Uterine smooth muscle cell (primary cell): ENCODE measurements at places on chromosomes 6 and 20. TPM values are rescaled to one million over a fixed set of nuclear protein-coding genes. Genes with fewer than 3 reads are reported as not detected.

Gene ZNF311
- 1.7 and 2.9 TPM in 2 replicates for total RNA-seq

Gene KCNQ2
- not detected in 2 replicates for total RNA-seq

Gene PRDM1
- 3.3 and 3.4 TPM in 2 replicates for total RNA-seq

Gene ELOVL4
- 7.1 and 10.0 TPM in 2 replicates for total RNA-seq

Gene GNRH2
- 0.11 TPM in 1 of 2 replicates, not detected in the other for total RNA-seq

Gene SLC22A23
- total RNA-seq: 8.9 and 18.1 TPM in 2 replicates

Gene UBD
- total RNA-seq: not detected in 2 replicates

Gene BIRC7
- not detected in 2 replicates for total RNA-seq

Gene MOCS3
- 11.0 and 13.4 TPM in 2 replicates for total RNA-seq

Gene KCNK16
- not detected in 2 replicates for total RNA-seq

Gene GJA1
- 355 and 1,114 TPM in 2 replicates for total RNA-seq

Gene CPXM1
- total RNA-seq: 3.5 and 4.8 TPM in 2 replicates

Gene COL12A1
- total RNA-seq: 526 and 765 TPM in 2 replicates

Gene HFE
- 14.7 and 21.1 TPM in 2 replicates for total RNA-seq

Gene LINC00237
- total RNA-seq: not detected in 2 replicates

Gene SOX18
- 0.12 TPM in 1 of 2 replicates, not detected in the other for total RNA-seq

Gene TDRD6
- total RNA-seq: 0.11 and 0.12 TPM in 2 replicates

Gene CASS4
- 0.12 and 0.77 TPM in 2 replicates for total RNA-seq

Gene SOX4
- 4.9 and 26.0 TPM in 2 replicates for total RNA-seq

Gene GATA5
- 0.33 and 0.50 TPM in 2 replicates for total RNA-seq

Gene MAP1LC3A
- 6.5 and 22.2 TPM in 2 replicates for total RNA-seq

Gene DNAAF9
- 11.4 and 17.7 TPM in 2 replicates for total RNA-seq

Gene CEP43
- total RNA-seq: 24.6 and 35.5 TPM in 2 replicates

Gene SMOC2
- not detected in 2 replicates for total RNA-seq

Gene DUSP15
- total RNA-seq: not detected in 2 replicates

Gene DOK5
- total RNA-seq: 14.6 and 15.6 TPM in 2 replicates

Gene KCNK5
- under 0.01 and 0.11 TPM in 2 replicates for total RNA-seq

Gene LPA
- total RNA-seq: not detected in 2 replicates

Gene ELOVL2
- 0.11 TPM in 1 of 2 replicates, not detected in the other for total RNA-seq

Gene PRIM2
- 55.4 and 96.3 TPM in 2 replicates for total RNA-seq

Gene SLC22A7
- total RNA-seq: not detected in 2 replicates

Gene LBP
- total RNA-seq: not detected in 2 replicates

Gene WFDC5
- not detected in 2 replicates for total RNA-seq

Gene CSNK2B
- total RNA-seq: 82.2 and 114 TPM in 2 replicates

Gene ADGRF5
- under 0.01 TPM in 2 replicates for total RNA-seq

Gene C6orf52
- total RNA-seq: 1.00 and 1.5 TPM in 2 replicates

Gene KCNK15
- total RNA-seq: 0.22 and 1.6 TPM in 2 replicates

Gene L3MBTL1
- 8.0 and 13.7 TPM in 2 replicates for total RNA-seq

Gene RAMACL
- 2.1 and 2.3 TPM in 2 replicates for total RNA-seq
